Naive thymus-derived CD8-positive, alpha-beta T cell (primary cell): ENCODE measurements at places on chromosomes 5 and 9. TPM values are rescaled to one million over a fixed set of nuclear protein-coding genes. Genes with fewer than 3 reads are reported as not detected.

The HSPB3 gene
- total RNA-seq = not detected

GRCh38 chr9:137680444-137681358 is 61.9 kb downstream of the EHMT1 start:
- no peak for DNase-seq

DNA sequence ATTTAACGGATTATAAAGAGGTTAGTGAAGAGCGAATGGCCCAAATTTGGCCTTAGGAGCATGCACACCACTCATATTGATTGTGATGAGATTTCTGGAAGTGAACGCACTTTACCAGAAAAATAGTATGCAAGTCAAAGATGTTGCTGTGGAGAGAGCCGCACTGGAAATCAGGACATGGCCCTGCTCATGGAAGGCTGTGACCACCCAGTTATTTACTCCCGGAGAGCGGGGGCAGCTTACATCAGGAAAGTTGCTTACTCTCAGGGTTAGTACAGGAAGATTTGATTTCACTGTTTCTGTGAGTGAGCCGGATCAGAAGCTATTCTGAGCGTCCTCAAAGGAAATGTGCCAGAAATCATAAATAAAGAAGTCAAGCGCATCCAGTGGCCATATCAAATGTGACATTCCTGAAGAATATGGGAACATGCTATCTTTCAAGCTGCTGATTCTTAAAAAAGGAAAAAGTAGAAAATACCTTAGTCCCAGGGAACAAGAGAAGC is 42.9 kb upstream of the STRBP start:
- DNase-seq = no peak

The PRLR gene
- not detected for total RNA-seq

- no peak for DNase-seq
Observed at GRCh38 chr5:96067894-96068614, 106.4 kb upstream of the ELL2 start.

GRCh38 chr9:125189011-125189360 is 617 bp downstream of the PPP6C start:
- no peak for DNase-seq
